ENCODE measurements at places on chromosomes 3 and 15. TPM values are rescaled to one million over a fixed set of nuclear protein-coding genes. Genes with fewer than 3 reads are reported as not detected.

Gene CYP1A2
- total RNA-seq: not detected

Gene WDR72
- 0.31 TPM for total RNA-seq

Gene NAALADL2
- 15.7 TPM for total RNA-seq

Gene DZIP1L
- 26.9 TPM for total RNA-seq

Gene PAQR5
- 0.31 TPM for total RNA-seq

Gene GOLGA6D
- not detected for total RNA-seq

Gene ZNF860
- total RNA-seq: 5.3 TPM

Gene SLC22A14
- 1.3 TPM for total RNA-seq

Gene CAMP
- not detected for total RNA-seq

Gene THRB
- total RNA-seq: 47.0 TPM

Gene MEX3B
- total RNA-seq: 82.0 TPM

Gene KNL1
- 10.6 TPM for total RNA-seq

Gene LMOD3
- not detected for total RNA-seq

Gene MCTP2
- 0.94 TPM for total RNA-seq

Gene CERS3
- total RNA-seq: 0.63 TPM

Gene ARPIN
- total RNA-seq: 21.6 TPM

Gene NUP210
- total RNA-seq: 19.4 TPM

Gene KCNH8
- 19.4 TPM for total RNA-seq

Gene FILIP1L
- 1.3 TPM for total RNA-seq

Gene RYR3
- 48.8 TPM for total RNA-seq

Gene UNC45A
- total RNA-seq: 62.6 TPM

Gene DUSP7
- 15.3 TPM for total RNA-seq

Gene CORO2B
- total RNA-seq: 52.9 TPM

Gene TPRG1
- total RNA-seq: 2.5 TPM

Gene SPSB4
- total RNA-seq: 19.1 TPM

Gene SCAMP5
- 70.7 TPM for total RNA-seq

Gene GALNT15
- total RNA-seq: 5.0 TPM

Gene ILDR1
- total RNA-seq: not detected

Gene RASGRP1
- total RNA-seq: 31.0 TPM

Gene SCAANT1
- not detected for total RNA-seq

Gene NCBP2
- 84.2 TPM for total RNA-seq

Gene INKA1
- total RNA-seq: 13.5 TPM

Gene SEC22C
- 72.3 TPM for total RNA-seq

Gene OSTN
- total RNA-seq: 26.6 TPM

Gene CEMIP
- 1.6 TPM for total RNA-seq

Gene CNTN3
- 37.9 TPM for total RNA-seq

Gene IQCH
- 2.8 TPM for total RNA-seq

Gene DLL4
- 6.3 TPM for total RNA-seq

Gene EPM2AIP1
- total RNA-seq: 59.2 TPM

Gene GMPPB
- total RNA-seq: 11.3 TPM

All from parietal lobe (tissue), 2 donors.